ENCODE measurements at places on chromosomes 16 and 17.

- DNase-seq, result no peak
Measured at GRCh38 chr16:77600555-77600954, 121.8 kb upstream of the NUDT7 start.

- DNase-seq, result no peak
Measured at GRCh38 chr16:81327447-81328196, 12.9 kb downstream of the GAN start.

GRCh38 chr17:54256401-54256929, 433.7 kb downstream of the KIF2B start:
- DNase-seq, result no peak

DNA sequence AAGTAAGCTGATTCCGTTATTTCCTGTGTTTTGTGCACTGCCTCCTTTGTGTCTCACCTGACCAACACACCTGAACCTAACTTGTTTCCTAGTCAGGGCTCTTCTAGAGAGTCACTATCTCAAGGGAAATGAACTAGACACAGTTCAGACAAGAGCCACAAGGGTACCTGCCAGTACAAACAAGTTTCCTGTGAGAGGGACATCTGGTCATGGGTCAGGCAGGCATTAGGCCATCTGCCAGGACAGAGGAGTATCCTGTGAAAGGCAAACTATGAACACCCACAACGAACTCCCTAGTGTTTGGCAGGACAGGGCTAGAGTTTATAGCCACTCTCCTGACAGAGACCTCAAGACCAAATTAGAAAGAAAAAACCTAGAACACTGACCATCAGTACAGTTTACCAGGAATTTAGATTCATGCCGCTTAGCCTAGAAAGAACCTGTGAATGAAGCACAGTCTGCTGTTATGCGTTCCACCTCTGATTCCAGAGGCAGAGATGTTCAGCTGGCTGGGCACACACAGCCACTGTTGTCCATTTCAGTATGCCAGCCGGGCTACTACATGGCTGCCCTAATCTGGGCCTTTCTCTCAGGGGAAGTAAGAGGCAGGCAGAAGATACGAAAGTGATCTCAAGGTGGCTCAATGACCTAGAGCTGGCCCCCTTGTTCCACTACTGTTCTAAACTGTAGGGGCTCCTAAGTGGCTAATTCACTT, 20.7 kb upstream of the GLG1 start:
- no peak for DNase-seq
